Motor neuron (in vitro differentiated cells): ENCODE measurements at places on chromosomes 13 and 19. TPM values are rescaled to one million over a fixed set of nuclear protein-coding genes. Genes with fewer than 3 reads are reported as not detected.

PSG1 gene
- 0.17 and 0.32 TPM in 2 replicates for total RNA-seq

PEAK3 gene
- total RNA-seq = 0.47 and 0.55 TPM in 2 replicates

TNFRSF19 gene
- 2.9 and 3.1 TPM in 2 replicates for total RNA-seq

ATP4B gene
- total RNA-seq = 0.19 and 0.34 TPM in 2 replicates

RFPL4AL1 gene
- total RNA-seq = not detected in 2 replicates

B3GNT8 gene
- total RNA-seq = 1.4 and 2.2 TPM in 2 replicates

ASF1B gene
- total RNA-seq = 0.54 and 0.88 TPM in 2 replicates

TMEM91 gene
- 5.4 and 6.4 TPM in 2 replicates for total RNA-seq

CNOT3 gene
- total RNA-seq = 22.1 and 22.9 TPM in 2 replicates

KIRREL2 gene
- 0.15 and 0.17 TPM in 2 replicates for total RNA-seq
